ENCODE measurements at places on chromosomes 11 and 22.

GRCh38 chr11:373716-374551 lies 4.6 kb downstream of the B4GALNT4 start:
- no peak for DNase-seq

DNA sequence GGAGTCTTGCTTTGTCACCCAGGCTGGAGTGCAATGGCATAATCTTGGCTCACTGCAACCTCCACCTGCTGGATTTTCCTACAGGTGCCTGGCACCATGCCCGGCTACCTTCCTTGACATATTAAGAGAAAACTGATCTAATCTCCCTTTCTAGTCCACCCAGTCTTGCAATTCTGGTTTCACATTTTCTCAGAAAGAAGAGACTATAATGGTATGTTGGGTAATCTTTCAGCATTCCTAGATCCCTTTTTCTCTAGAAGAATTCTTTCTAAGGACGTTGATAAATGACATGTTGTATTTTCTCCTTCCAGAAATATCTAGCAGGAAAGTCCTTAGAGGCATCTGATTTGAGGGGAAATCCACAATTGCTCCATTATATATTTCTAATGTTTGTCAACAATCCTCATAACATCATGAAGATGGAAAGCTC lies 10.4 kb upstream of the HSPA8 start:
- no peak for DNase-seq

DNA sequence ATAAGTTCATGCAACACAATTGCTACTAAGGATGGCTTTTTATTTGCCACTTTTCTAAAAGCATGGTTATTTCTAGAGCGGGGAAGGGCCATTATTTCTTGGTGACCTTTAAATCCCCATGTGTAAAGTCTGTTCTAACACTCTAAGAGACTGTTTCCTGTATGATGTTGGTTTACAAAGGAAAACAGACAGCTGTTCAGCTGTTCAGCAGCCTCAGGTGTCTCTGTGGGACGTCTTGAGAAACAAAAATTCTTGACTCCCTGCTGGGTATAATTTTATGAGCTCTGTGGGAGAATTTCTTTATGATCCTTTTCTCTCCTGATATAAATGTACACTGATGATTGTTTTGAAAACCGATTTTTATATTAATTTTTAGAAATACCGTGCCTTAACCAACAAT lies 13.9 kb downstream of the MUC15 start:
- no peak for DNase-seq

- no peak for DNase-seq
These were observed 549.3 kb downstream of the METTL15 start for GRCh38 chr11:28657378-28658030.

- no peak for DNase-seq
These were observed 10.5 kb downstream of the CXCR5 start for GRCh38 chr11:118894192-118894591.

DNA sequence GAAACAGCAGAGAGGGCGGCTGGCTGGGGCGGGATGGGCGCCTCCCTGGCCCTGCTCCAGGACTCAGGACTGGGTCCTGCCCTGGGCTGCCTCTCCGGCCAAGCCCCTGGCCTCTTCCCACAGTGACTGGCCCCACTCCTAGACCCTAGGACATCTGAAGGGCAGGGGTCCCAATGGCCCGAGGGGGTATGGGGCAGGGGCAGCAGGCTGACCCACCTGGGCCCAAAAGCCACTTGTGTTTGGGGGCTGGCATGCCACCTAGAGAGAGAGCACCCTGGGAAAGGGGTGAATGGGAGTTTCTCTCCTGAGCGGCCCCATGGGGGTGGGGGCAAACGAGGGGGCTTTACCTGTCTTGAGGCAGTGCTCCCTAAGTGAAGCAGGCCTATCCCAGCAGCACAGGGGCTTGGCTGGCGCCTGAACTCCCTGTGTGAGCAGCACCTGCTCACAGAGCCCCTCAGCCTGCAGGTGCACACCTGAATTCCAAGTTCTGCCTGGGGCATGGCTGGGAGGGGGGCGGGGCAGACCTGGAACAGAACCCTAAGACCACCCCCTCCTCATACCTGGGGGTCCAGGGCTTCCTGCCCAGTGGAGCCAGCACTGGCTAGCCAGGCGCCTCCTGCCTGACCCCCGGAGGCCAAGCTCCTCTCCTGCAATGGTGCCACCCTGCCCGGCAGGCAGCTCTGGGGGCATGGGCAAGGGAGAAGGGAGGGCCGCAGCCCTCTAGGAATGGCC lies 16.9 kb downstream of the DUSP8 start:
- DNase-seq = peak; percentile 19

DNA sequence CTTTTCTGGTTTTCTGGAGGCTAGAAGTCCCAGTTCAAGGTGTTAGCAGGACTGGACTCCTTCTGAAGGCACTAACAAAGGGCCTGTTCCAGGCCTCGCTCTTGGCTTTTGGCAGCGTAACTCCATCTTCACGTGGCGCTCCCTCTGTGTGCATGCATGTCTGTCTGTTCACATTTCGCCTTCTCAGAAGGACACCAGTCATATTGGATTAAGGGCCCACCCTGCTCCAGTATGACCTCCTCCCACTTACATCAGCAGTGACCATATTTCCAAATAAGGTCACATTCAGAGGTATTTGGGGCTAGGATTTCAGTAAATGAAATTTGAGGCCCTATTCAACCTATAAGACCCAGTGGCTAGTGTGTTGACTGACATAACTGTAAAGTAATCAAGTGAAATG lies 20.0 kb downstream of the APLP2 start:
- no peak for DNase-seq
